ENCODE measurements at places on chromosomes 12 and 14.

GRCh38 chr12:113479590-113480335 is 8.1 kb upstream of the LHX5 start:
- no peak for DNase-seq

DNA sequence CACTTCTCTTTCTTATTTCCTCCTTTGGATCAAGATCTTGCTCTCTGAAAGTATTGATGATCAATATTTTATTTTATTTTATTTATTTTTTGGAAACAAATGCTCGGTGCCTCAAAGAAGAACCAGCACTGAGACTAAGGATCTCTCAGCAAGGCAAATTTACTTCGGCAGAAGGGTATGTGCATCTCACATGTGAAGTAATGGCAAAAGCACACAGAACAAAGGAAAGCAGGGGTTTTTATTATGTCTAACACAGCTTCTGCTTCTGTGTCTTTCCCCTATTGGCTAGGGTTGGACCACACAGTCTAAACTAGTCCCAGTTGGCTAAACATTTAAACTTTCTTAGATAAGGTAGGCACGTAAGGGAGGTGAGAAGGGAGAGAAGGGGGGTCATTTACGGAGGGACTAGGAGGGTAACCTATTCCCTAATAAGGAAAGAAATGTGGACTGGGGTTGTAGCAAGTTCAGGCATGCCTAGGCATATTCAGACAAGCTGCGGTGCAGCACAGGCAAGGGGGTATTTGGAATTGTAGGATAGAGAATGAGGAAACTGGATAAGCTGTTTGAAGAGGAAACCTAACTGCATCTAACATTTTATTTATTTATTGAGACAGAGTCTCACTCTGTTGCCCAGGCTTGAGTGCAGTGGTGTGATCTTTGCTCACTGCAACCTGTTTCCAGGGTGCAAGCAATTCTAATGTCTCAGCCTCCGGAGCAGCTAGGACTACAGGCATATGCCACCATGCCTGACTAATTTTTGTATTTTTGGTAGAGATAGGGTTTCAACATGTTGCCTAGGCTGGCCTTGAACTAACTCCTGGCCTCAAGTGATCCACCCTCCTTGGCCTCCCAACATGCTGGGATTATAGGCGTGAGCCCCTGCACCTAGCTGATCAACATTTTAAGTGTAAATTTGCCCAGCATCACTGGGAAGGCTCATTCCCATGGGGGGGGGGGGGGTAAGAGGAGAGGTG is 90.0 kb upstream of the EIF5 start:
- no peak for DNase-seq

DNA sequence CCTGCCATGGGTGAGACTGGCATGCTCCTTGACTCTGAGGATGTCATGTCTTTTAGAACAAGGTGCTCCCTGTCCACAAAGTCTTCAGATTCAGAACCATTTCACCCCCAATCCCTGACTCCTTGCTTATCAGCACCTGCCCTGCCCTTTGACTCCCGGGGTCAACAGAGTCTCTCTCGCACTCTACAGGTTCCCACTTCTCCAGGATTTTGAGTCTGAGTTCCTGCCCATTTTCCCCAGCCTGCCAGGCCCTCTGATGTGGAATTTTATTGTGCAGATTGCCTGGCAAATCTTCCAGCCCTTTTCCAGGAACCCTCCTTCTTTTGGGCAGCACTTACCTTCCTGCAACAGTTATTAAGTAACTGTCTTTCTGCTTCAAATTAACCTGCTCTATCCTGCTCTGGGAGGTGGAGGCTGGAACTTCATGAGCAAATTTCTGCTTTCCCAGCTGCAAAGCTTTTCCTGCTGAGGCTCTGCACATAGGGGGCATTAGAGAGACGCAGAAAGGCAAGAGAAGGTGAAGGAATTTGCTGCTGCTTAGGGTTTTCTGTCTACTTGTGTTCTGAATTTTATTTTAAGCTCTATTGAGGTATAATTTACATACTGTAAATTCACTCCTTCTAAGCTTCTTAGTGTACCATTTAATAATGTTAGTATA is 259.1 kb downstream of the PCNX1 start:
- DNase-seq, result peak; percentile 48

DNA sequence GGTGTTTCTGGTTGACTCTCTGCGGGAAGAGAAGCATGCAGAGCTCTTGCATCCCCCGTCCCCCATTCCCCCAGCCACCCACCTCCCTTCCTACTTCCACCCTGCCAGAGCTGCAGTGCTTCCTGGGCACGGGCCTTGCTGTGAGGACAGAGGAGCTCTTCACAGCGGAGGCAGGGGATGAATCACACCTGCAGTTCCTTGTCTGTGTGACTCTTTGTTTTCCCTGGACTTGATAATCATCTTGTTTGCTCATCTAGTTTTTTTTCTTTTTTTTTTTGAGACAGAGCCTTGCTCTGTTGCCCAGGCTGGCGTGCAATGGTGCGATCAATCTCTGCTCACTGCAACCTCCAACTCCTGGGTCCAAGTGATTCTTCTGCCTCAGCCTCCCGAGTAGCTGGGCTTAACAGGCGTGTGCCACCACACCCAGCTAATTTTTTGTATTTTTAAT is 27.8 kb downstream of the ANKRD9 start:
- DNase-seq, result no peak

DNA sequence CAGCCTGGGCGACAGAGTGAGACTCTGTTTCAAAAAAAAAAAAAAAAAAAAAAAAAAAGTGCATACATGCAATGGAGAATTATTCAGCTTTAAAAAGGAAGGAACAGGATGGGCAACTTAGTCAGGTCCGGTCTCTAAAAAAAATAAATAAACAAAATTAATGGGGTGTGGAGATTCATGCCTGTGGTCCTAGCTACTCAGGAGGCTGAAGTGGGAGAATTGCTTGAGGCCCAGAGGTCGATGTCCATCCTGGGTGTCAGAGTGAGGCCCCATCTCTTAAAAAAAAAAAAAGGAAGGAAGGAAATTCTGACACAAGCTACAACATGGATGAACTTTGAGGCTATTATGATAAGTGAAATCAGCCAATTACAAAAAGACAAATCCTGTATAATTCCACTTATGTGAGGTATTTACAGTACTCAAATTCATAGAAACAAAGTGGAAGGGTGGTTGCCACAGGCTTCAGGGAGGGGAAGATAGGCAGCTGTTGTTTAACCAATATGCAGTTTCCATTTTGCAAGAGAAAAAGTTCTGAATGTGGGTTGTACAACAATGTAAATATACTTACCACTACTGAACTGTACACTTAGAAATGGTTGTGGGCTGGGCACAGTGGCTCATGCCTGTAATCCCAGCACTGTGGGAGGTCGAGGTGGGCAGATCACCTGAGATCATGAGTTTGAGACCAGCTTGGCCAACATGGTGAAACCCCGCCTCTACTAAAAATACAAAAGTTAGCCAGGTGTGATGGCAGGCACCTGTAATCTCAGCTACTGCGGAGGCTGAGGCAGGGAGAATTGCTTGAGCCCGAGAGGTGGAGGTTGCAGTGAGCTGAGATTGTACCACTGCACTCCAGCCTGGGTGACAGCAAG is 12.3 kb upstream of the APOF start:
- no peak for DNase-seq

DNA sequence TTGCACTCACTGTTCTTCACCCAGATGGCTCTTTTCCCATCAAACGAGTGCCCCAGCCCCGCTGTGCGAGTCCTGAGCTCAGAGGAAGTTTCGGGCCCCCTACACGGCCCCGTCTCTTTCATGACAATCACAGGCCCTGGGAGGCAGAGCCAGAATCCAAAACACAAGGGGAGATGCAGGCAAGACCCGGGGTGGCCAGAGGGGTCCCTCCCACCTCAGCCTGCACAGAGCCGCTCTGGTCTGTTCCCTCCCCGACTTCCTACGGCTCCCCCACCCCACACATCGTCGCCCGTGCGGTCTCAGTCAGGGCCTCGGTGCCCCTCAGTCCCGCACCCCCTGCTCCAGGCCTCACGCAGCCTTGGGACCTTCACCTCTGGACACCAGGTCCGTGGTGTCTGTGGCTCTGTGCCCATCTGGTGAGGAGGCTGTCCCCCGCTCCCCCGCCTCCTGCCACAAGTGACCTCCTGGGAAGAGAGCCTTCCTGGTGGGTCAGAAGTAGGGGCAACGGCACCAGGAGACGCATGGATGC is 8.9 kb downstream of the GPR132 start:
- DNase-seq, result no peak

DNA sequence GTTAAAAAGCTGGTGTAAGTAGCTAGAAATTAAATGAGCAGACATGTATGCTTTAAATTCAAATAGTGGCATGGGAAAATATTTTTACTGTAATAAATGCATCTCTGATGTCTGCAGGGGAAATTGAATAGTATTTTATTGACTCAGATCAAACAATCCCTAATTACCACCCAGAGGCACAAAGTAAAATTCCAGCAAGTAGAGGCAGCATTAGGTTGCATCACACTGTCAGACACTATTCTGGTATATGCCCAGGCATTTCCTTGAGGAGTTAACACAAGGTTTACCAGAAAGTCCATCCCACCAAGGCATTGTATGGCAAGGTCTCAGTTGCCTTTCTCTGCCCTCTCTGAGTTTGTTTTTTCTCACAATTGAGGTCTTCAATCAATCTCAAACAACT is 201.6 kb upstream of the KITLG start:
- DNase-seq, result no peak

GRCh38 chr14:92692822-92693226 is 55.6 kb downstream of the LGMN start:
- no peak for DNase-seq

DNA sequence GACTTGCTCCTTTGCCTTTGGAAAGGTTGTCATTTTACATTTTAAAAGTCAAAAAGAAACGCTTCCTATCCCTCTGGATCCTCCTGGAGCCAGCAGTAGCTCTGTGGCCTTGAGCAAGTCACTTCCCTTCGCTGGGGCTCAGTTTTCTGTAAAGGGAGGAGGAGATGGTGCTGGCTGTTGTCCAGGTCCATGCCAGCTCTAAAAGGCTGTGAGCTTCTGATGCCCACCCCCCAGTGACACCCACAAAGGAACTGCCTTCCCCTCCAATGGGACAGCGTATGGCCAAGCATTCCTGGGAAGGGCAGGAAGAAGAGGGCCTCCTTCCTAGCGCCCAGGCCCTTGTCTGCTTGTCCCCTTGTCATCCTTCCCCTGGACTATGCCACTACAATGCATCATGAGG is 81.5 kb downstream of the NTF3 start:
- no peak for DNase-seq

DNA sequence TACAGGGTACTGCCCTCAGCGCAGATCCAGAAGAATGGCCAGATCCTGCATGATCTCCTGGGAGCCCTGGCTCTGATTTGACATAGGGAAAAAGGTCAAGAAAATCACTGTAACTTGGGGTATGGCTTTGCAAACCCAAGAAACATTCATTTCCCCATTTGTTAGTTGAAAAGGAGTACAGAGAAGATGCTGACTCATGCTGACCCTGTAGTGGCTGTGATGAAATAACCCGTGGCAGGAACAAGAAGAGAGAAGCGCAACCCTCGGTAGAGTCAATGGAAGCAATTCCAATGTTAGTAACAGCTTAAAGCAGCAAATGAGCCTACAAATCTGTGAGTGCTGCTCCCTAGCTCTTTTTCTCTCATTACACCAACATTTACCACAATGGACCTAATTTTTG is 281.6 kb upstream of the NPAS3 start:
- DNase-seq, result no peak

- no peak for DNase-seq
Observed at GRCh38 chr12:106782619-106783018, 8.1 kb downstream of the RIC8B start.

DNA sequence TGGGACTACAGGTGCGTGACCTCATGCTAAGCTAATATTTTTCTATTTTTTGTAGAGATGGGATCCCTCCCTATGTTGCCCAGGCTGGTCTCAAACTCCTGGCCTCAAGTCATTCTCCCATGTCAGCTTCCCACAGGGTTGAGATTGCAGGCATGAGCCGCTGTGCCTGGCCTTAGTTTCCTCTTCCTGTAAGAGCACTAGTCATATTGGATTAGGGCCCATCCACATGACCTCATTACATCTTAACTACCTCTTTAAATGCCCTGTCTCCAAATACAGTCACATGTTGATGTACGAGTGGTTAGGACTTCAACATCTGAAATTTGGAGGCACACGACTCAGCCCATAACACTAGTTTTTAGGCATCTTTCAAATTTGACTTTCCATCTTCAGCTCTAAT is 72.2 kb upstream of the RASSF3 start:
- DNase-seq, result no peak

- DNase-seq, result no peak
Observed at GRCh38 chr14:35261774-35262173, 30.4 kb upstream of the PSMA6 start.

DNA sequence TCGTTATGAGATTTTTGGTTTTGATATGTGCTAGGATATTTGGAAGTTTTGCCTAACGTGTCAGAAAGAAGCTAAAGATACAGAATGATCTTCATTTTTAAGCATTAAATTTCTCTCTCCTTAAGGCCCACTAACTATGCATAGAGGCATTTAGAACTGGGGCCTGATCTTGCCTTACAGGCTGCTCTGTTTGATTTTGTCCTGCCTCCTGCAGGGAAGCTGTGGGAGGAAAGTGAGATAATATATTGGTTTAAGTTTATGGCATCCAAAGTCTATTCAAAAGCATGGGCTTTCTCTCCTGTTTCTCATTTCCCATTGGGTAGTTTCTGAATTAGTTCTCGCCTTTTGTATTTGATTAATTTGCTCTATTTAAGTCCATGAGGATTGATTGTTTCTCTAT is 250.3 kb upstream of the FBXO33 start:
- no peak for DNase-seq

DNA sequence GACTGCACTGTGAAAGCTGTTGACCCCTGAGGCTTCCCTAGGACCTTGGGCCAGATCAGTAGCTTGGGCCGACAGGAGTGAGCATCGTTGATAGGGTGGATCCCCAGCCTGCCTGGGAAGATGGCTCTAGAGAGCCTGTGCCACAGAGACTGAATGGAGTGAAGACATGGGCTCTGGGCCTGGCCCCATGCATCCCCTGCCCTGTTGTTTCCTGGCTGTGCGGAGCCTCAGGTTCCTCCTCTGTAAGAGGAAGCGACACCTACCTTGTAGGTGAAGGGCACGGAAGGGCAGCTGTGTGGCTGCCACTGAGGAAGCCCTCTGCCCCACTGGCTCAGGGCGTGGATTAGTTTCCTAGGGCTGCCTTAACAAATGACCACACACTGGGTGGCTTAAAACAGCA is 23.9 kb downstream of the PLEKHG3 start:
- no peak for DNase-seq

DNA sequence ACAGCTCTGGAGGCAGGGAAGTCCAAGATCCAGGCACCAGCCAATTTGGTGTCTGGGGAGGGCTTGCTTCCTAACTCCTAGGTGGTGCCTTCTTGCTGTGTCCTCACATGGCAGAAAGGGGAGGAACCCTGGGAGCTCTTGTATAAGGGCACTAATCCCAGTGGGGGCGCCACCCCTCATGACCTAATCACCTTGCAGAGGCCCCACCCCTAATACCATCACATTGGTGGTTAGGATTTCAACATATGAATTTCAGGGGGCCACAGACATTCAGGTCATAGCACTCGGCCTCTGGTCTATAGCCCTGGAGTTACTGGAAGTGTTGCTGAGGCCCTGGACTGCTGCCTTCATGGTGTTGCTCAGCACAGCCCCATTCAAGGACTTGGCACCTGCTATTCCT is 14.6 kb downstream of the PSMD9 start:
- no peak for DNase-seq

- no peak for DNase-seq
Observed at GRCh38 chr12:121400332-121401139, 618 bp downstream of the RNF34 start.
